ENCODE measurements at places on chromosomes 5 and 9.

GRCh38 chr5:6187501-6187900, 190.8 kb downstream of the MED10 start:
- DNase-seq: no peak

DNA sequence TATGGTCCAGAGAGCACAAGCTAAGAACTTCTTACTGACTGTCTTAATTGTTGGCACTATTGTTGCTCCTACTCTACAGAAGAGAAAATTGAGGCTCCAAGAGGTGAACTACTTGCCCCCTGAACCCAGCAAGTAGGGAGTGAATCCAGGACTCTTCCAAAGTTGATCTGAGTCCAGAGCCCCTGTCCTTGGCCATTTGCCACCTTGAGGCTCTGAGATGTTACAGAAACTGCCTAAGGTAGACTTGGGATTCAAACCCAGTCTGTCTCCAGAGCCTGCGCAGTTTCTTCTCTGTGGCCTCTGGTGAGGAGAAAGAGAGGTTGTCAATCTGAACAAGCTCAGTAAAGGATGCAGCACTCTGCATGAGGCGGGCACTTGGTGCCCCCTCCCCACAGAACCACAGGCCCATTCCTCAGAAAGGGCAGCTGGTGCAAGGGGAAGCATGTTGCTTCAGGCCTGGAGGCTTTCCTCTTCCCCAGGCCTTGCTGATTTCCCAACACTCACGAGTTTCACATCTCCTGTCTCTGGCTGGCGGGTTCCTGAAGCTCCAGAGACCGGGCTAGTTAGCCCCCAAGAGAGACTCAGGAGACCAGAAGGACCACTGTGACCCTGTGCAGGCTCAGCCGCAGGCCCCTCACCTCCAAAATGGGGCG, 2.9 kb upstream of the LCP2 start:
- DNase-seq: no peak

- DNase-seq: no peak
These were observed 78.1 kb upstream of the DIRAS2 start for GRCh38 chr9:90720621-90721265.

GRCh38 chr5:63125862-63126261, 547.2 kb downstream of the LRRC70 start:
- DNase-seq: peak; percentile 62

DNA sequence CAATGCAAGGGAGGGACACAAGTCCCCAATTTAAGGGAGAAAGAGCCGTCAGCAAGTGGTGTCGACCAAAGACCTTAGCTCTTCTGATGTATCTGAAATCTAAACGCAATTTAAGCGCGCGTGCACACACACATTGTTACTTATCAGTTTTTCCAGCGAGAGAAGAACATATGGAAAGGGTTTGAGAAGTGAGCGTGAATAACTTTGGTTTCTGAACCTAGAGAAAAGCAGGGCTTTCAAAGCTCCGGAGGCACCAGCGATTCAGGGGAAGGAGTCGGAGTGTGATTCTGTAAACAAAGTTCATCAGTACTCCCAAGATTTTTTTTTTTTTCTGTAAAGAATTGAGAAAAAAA, 191.8 kb downstream of the MEF2C start:
- DNase-seq: no peak

- DNase-seq: no peak
These were observed 133.1 kb downstream of the ATPSCKMT start for GRCh38 chr5:10116594-10116993.

DNA sequence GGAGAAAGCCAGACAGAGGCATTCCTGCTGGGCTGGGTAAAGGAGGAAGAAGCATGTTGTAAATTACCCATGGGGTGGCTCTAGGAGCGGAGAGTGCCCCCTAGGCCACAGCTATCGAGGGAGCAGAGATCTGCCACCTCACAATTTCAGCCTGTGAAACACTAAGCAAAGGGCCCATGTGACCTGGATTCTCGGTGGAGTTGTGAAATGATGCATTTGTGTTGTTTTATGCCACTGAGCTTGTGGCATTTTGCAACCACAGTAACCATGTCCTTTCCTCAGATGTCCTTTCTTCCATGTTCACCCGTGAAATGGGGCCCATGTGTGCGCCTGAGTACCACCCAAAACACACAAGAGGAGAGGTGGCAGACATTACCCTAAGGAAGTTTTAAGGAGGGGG, 159.3 kb downstream of the SYK start:
- DNase-seq: no peak

- no peak for DNase-seq
These were observed 28.1 kb downstream of the DYNC2I2 start for GRCh38 chr9:128628471-128629048.

DNA sequence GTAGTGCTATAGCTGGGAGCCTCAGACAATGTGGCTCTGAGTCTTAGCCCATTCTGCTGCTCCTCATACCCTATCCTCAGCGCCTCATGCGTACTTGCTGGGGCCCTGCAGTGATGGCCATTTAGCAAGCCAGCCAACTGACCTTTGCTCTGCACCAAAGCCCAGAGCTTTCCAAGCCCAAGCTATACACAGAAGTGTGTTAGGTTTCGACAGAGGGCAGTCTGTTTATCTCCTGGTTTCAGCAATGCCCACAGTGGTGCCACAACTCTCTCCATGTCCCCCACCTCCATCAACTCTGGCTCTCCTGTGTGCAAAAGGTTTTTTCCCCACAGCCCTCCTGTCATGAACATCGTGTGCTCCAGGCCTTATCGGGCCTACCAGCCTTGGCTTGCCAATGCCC, 16.9 kb downstream of the GNG10 start:
- no peak for DNase-seq

- peak; percentile 21 for DNase-seq
These were observed 156.5 kb upstream of the NFIL3 start for GRCh38 chr9:91580136-91580535.

DNA sequence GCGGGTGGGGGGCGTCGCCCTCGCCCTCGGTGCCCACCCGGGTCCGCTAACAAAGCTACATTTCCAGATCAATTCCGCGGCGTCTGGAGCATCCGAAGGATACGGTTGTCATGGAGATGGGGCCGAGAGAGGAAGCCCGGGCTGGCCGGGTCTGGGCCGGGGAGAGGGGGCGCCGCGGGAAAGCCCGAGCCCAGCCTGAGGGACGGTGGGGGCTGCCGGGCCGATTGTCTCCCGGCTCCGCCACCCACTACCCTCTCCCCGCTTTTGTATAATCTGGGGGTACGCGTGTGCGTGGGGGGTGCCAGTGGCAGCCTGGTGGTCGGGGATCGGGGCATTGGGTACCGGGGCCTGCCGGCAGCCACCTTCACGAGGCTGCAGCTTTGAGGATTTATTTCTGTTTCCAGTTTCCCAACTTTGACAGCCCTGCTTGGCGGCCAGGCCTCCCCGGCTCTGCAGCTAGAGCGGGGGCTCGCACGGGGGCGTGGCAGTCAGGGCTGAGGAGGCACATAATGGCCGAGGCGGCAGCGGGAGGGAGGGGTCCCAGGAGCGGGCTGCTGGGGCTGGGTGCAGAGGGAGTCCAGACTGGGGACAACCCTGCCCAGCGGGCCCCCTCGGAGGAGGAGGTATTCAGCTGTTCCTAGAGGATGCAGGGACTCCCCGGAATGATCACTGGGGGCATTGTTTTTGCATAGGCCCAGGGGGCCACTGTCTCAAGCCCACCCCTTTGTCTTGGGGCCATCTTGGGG, 626 bp downstream of the PSD2 start:
- peak; percentile 70 for DNase-seq

DNA sequence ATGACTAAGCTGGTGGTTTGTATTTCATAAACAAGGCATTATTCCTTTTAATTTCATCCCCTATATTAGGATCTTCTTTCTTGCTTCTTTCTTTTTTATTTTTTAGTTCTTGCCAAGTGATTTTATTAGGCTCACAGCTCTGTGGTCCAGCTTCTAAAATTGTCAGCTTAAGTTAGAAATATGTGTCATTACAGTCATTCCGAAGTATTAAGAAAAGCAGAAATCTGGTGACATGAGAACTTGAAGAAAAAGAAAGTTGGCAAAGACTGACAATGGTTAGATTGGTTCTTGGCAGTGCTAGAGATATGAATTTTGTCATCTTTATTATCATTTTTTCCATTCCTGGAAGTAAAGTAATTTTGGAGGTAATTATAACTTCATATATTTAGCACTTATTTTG, 166.5 kb upstream of the PRR16 start:
- no peak for DNase-seq

DNA sequence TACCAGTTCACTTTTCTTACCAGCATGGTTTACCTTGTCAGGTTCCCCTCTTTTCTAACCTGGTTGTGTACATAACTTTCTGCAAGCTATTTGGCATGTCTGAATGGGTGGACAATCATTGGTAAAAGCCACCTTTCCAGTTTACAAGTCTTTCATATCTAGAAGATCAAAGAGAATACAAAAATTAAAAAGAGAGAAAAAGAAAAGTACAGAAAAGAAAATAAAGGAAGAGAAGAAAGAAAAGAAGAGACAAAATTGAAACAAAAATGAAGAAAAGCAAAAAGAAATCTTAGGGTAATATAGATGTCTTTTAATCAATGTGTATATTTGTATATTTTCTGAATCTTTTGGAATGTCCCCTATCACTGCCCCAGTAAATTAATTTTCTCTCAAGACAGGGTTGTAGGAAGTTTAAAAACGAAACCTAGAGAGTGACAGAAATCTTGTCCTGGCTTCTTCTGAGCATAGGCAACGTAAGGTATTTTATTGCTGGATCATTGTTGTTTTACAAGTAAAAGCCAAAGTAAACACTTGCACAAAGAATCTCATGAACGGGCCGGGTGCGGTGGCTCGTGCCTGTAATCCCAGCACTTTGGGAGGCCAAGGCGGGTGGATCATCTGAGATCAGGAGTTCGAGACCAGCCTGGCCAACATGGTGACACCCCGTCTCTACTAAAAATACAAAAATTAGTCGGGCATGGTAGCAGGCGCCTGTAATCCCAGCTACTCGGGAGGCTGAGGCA, 98.7 kb upstream of the IFNE start:
- DNase-seq: no peak

GRCh38 chr5:167478188-167478587, 813.3 kb upstream of the WWC1 start:
- DNase-seq: no peak

DNA sequence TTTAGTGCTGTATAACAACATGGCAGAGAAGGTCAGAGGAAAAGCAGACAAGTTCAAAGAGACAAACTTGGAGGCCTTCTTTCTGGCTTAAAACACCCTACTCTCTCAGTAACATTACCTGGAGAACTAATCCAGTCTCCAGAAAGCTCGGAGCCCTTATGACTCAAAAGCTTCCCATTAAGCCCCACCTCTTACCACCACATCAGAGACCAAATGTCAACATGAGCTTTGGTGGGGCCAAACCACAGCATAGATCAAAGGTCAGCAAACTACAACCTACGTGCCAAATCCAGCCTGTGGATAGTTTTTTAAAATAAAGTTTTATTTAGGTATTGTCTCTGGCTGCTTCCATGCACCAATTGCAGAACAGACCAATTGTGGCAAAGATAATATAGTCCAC, 589.9 kb downstream of the DNAH5 start:
- DNase-seq: no peak

DNA sequence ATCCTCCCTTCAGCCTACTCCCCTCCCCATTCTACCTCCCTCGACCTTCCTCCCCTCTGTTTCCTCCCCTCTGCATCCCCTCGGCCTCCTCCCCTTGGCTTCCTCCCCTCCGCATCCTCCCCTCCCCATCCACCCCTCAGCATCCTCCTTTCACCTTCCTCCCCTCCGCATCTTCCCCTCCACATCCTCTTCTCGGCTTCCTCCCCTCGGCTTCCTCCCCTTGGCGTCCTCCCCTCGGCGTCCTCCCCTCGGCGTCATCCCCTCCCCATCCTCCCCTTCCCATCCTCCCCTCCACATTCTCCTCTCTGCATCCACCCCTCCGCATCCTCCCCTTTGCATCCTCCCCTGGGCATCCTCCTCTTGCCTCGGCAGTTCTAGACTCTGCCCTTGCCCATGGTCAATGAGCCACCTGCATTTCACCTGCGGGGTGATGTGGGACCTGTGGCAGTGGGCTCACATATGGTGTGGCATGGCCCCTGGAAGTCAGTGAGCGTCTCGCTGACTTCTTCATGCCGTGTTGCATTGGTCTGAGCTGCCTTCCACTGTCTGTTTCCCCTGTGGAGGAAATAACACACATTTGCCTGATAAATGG, 113.0 kb downstream of the WNK2 start:
- DNase-seq: no peak

DNA sequence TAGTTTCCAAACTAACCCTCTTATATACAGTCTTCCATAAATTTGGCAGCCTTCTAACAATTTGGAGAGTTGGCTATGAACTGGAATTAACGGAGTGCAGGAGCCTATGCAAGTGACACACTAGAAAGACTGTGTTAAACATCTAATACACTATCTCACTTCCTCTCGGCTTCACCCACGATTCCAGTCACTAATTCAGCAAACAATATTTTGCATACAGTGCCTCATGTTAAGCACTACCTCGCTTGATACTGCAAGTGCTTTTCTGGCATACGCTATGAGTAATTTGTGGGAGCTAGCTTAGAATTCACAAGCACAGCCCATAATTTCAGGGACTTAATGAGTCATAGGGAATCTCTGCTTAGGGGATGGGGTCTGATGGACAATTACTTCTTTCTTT, 102.5 kb downstream of the ST8SIA4 start:
- DNase-seq: no peak

GRCh38 chr9:19026375-19026774, 6.6 kb downstream of the SAXO1 start:
- no peak for DNase-seq

DNA sequence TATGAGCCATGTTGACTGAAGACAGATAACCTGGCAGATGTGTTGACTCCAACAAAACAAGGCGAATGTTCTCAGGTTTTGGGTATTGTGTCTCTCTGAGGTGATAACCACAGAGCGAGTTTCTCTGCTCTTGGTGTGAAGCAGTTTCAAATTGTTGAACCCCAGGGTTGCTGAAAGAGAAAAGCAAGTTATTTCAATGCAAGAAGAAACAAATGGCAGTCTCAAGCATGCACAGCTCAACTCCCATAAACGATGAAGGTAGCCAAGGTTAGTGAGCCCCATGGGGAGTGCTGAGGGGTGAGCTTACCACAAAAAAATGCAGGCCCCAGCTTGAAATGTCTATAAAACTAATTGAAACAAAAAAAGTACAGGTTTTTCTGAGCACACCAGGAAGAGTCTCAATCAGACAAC, 220.8 kb upstream of the DAPK1 start:
- no peak for DNase-seq

- DNase-seq: no peak
These were observed 1504.9 kb upstream of the C9orf72 start for GRCh38 chr9:29078063-29078666.

- DNase-seq: no peak
These were observed 114.5 kb downstream of the MAT2B start for GRCh38 chr5:163619951-163620350.

DNA sequence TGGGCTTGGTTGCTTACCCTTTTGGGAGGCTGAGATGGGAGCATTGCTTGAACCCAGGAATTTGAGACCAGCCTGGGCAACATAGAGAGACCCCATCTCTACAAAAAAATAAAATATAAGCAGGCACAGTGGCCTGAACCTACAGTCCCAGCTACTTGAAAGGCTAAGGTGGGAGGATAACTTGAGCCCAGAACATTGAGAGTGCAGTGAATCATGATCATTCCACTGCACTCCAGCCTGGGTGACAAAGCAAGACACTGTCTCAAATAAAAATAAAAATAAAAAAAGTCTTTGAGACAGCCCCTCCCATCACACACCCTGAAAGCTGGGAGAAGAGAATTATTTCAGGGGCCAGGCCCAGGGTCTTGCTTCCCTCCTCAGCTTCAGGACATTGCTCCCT, 251.8 kb downstream of the BRINP1 start:
- DNase-seq: no peak

GRCh38 chr9:121772600-121773285, 121.3 kb downstream of the DAB2IP start:
- DNase-seq: no peak

- DNase-seq: no peak
These were observed 144.1 kb downstream of the MAT2B start for GRCh38 chr5:163649514-163649913.

Measured in GM23338 (cell line).